ENCODE measurements at places on chromosomes 4 and X.

DNA sequence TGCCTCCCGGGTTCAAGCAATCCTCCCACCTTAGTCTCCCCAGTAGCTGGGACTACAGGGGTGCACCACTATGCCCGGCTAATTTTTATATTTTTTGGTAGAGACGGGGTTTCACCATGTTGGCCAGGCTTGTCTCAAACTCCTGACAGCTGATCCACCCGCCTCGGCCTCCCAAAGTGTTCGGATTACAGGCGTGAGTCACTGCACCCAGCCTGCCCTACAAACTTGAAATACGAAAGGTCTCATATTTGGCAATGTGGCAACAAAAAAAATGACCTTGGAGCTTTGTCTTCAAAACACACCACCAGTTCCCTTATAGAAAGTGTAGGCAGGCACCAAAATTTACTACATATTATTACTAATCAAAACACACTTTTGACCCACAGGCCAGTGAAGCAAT lies 22.9 kb upstream of the PTCHD1 start:
- no peak for DNase-seq

- no peak for DNase-seq
These were observed 178.3 kb downstream of the FAM13A start for GRCh38 chr4:88878642-88879041.

GRCh38 chr4:143437937-143438336 lies 75.6 kb upstream of the SMARCA5 start:
- no peak for DNase-seq

DNA sequence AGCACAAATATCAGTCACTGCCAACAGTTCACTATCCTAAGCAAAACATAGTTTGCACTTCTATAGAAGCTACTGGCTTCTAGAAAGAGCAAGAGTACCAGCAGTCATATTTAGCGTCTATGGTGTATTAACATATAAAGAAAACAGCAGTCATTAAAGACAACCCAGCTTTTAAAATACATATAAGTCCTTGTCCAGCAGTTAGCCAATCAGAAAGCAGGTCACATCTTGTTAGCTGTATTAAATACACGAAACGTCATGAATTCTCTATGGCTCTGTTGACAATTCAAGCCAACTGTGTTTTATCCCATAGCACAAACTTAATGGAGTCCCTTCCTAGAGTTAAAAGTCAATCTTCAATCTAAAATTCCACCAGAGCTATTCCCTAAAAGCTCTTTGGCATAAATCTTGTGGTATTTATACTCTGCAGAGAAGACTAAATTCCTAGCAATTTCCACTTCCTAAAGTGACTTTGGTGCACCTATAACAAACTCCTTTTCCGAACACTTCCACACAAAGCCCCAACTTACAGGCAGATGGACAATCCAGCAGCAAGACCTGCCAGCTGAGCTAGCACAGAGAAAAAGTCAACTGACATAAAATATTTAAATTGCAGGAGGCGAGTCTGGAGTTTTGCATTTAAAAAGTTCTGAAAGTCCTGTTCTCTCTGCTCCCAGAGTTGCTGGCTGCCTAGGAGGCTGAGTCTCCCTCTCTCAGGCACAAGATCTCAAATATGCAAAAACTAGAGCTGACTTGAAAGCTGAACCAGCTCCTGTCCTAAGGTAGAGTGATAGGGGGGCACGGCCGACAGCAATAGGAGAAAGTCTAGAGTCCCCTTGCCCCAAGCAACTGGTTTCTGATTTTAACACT lies 1.3 kb downstream of the LDB2 start:
- DNase-seq: no peak

DNA sequence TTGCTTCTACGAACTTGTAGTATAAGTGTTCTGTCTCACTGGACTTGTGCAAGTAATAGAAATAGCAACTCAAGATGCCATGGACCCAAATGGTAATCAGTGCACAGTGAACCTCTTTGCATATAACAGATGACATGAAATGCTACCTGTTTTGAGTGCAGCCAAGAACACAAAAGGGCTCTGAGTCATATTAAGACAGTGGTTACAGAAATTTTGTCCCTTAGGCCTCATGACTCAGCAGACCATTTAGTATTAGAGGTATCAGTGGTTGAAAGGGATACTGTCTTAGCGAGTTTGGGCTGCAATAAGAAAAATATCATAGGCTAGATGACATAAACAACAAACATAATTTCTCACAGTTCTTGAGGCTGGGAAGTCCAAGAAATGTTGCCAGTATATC lies 502.9 kb upstream of the PCDH10 start:
- no peak for DNase-seq

DNA sequence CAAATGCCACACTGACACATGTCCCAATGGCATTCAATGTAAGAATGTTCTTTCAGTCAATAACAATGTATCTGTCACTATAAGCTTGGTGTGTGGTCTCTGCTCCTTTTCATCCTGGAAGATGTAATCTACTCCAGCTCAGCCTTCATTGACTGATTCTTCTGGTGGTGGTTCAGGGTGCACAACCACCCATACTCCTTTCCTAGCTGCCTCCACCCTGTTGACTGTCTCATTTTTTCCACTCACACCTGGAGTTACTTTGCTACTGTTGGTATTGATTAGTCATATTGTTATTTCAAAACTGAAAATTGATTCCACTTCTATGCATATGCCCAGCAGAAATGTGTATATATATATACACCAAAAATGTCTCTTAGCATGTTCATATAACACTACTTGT lies 140.5 kb downstream of the ASB9 start:
- no peak for DNase-seq

- no peak for DNase-seq
These were observed 78.4 kb downstream of the PWWP3B start for GRCh38 chrX:106246511-106246910.

- DNase-seq: no peak
These were observed 120.5 kb upstream of the MAP9 start for GRCh38 chr4:155497306-155497705.

DNA sequence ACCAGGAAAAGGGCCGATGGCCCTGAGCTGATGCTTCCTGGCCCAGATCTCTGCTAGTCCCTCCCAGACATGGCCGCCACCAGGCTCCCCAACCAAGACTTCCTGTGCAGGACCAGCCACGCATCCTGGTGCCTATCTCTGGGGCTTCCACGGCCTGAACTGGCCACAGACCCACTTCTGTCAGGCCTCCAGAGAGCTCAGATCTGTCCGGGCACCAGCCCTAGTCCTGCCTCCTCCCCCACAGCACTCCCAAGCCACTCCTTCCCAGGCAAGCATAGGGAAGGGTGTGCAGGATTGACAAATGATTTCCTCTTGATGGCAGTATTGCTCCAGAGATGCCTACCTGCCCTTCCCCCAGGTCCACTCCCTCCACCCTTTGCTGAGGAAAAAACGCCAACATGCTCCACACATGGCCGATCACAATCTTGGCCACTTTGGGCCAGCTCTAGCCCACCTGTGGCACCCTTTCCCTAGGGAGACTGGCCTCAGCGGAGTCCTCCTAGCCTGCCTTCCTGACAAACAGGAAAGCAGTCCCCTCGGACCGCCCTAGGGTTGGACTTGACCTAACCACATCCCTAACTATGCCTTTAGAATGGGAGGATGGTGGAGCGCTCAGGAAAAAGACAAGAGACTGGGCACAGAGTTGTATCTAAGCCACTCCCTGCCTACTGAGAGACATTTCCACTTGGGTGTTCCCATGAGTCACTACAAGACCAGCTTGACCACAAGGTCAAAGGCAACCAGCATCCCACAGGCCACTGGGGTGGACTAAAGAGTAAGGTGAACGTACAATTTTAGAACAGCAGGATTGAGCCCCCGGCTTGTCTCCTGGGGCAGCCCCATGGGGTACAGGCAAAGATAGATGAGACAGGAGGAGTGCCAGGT lies 277.5 kb upstream of the AGTR2 start:
- DNase-seq: no peak

DNA sequence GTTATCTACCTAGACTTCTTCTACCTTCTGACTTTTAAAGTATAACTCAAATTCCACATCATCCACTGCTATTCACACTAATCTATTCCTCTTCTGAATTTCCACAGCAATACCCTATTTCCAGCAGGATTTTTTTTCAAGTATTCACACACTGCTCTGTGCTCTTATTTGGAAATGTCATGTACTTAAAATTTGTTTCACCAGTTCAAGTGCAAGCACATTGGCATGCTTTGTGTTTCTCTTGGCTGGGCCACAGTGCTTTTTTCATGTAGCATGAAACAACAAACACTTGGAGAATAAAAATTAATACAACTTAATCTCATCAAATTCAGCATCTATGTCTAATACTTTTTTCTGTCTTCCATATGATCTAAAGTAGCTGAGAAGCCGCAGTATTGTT lies 161.8 kb upstream of the PCDH18 start:
- no peak for DNase-seq

GRCh38 chr4:147477439-147477838 lies 3.5 kb upstream of the EDNRA start:
- DNase-seq: no peak

DNA sequence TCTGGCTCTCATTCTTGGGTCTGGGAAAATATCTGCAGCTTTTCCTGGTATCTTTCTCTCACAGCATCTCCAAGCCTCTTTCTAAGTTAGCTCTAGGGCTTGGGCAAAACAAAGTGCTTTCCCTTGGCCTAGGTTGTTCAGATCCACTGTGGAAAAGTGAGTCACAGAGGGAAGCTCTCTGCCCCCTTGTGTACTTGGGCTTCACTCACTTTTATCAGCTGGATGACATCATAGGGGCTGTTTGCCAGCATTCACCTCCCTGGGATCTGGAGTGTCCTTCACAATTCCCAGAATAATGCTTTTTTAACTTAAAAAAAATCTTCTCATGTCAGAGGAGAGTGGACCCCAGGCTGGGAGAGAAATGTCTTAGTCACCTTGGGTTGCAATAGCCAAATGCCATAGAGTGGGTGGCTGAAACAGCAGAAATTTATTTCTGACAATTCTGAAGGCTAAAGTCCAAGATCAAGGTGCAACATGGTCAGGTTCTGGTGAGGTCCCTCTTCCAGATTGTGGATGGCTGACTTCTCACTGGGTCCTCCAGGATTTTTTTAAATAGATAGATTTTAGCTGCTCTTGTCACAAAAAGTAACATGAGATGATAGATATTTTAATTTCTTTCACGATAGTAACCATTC lies 247.8 kb downstream of the SH2D1A start:
- DNase-seq: no peak

DNA sequence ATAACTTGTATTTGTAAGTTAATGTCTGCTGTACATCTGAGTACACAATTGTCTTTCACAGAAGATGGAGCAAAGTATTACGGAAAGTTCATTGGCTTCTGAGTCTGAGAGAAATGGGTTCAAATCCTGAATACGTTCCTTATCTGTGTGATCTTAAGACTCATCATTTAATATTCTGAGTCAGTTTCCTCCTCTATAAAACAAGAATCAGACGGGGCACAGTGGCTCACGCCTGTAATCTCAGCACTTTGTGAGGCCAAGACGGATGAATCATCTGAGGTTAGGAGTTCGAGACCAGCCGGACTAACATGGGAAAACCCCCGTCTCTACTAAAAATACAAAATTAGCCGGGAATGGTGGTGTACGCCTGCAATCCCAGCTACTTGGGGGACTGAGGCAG lies 57.8 kb downstream of the APBB2 start:
- no peak for DNase-seq

GRCh38 chr4:107212565-107212964 lies 176.5 kb upstream of the DKK2 start:
- DNase-seq: no peak

- DNase-seq: no peak
These were observed 20.1 kb downstream of the SUPT20HL1 start for GRCh38 chrX:24380262-24381187.

GRCh38 chr4:107467461-107467860 lies 252.6 kb downstream of the PAPSS1 start:
- DNase-seq: no peak

GRCh38 chrX:139725720-139726119 lies 17.8 kb upstream of the MCF2 start:
- DNase-seq: no peak

- DNase-seq: no peak
These were observed 170.1 kb downstream of the SHROOM3 start for GRCh38 chr4:76605099-76605563.

GRCh38 chrX:101676571-101676970 lies 16.9 kb upstream of the ARMCX2 start:
- no peak for DNase-seq

GRCh38 chr4:47543331-47543730 lies 58.3 kb downstream of the ATP10D start:
- DNase-seq: no peak

- no peak for DNase-seq
These were observed 3.0 kb downstream of the BMP15 start for GRCh38 chrX:50913520-50913919.

- DNase-seq: no peak
These were observed 42.9 kb downstream of the NDST3 start for GRCh38 chr4:118076958-118077766.

DNA sequence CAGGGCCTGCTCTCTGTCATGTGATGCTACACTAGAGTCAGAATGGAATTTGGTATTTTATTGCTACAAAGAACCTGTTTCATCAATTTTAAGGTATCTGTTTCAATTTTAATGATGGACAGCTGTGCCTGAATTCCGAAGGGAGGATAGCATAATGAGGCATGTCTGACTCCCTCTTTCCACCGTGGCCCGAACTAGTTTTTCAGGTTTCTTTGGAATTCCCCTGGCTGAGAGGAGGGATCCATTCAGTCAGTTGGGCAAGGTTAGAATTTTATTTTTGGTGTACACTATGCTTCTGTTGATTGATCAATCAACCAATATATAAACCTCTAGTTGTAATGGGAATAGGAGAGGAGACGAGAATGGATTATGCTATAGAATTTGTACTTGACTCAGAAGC lies 761.8 kb downstream of the FAM133A start:
- no peak for DNase-seq

- no peak for DNase-seq
These were observed 7.1 kb downstream of the FAT4 start for GRCh38 chr4:125321709-125322365.

- DNase-seq: no peak
These were observed 97.6 kb downstream of the CPE start for GRCh38 chr4:165476214-165477098.

GRCh38 chrX:133850399-133850798 lies 135.0 kb downstream of the GPC3 start:
- no peak for DNase-seq

DNA sequence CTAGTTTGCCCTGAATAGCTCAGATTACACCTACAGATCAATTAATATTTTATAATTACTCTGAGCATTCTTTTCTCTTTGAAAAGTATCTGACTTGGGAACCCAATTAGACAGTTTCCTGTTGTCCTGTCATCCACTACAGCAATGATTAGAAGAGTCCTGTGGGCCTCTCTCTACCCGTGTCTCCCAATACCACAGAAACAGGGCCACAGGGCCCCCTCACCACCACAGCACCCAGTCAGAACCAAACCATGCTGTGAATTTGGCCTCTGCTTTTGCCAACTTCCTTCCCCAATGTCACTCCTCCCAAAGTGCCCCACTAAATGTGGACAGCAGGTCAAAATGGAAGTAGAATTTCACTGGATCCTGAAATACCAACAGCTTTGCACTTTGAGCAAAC lies 10.3 kb downstream of the USP46 start:
- DNase-seq: no peak

GRCh38 chr4:85697854-85698253 lies 222.9 kb downstream of the ARHGAP24 start:
- DNase-seq: no peak

GRCh38 chr4:51890760-51891159 lies 47.8 kb downstream of the DCUN1D4 start:
- DNase-seq: no peak

Measured in left lobe of liver (tissue), 2 donors.